ENCODE measurements at places on chromosomes 3 and 15. TPM values are rescaled to one million over a fixed set of nuclear protein-coding genes. Genes with fewer than 3 reads are reported as not detected.

GRCh38 chr3:30778933-30779332 is 115.5 kb downstream of the GADL1 start:
- no peak for DNase-seq

DNA sequence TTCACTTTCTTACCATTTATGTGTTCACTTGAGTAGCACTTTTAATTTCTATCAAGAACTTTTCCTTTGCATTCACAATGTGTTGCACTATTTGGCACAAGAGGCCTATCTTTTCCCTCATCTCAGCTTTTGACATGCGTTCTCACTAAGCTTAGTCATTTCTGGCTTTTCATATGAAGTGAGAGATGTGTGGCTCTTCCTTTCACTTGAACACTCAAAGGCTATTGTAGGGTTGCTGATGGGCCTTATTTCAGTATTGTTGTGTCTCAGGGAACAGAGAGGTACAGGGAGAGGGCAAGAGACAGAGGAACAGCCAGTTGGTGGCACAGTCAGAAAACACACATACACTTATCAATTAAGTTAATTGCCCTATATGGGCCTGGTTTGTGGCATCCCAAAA is 127.4 kb upstream of the MLF1 start:
- DNase-seq, result peak; percentile 9

- DNase-seq, result no peak
These were observed 294.1 kb upstream of the ARL6 start for GRCh38 chr3:97470481-97470880.

- DNase-seq, result no peak
These were observed 17.2 kb downstream of the SSUH2 start for GRCh38 chr3:8627201-8627940.

- no peak for DNase-seq
These were observed 32.6 kb downstream of the ATP2C1 start for GRCh38 chr3:130926504-130926903.

BBX gene
- 40.9 TPM for total RNA-seq

GRCh38 chr15:38696109-38696727 is 131.6 kb upstream of the RASGRP1 start:
- DNase-seq, result peak; percentile 89

ARL14 gene
- total RNA-seq, result not detected
